DND-41 (cell line): ENCODE measurements at places on chromosomes 7 and 10.

GRCh38 chr7:128091106-128091505 is 59.9 kb upstream of the LRRC4 start:
- DNase-seq: no peak

DNA sequence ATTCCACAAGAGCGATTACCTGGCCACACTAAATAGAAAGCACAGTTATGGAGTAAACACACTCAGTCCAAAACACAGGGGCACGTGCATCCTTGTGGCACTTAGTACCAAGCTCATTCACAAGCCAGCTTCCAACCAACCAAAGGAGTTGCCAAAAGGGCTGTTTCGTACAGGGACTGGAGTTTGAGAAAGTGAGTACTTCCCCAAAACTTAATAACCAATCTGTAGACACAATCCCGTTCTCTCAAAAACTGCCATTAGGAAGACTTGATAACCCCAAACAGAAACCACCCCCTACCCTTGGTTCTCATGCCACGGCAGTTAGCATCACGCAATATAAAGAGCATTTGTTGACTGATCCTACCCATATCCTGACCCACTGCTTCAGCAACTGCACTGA is 166.2 kb upstream of the ASAH2 start:
- DNase-seq: no peak

GRCh38 chr10:72173619-72174296 is 42.1 kb upstream of the ANAPC16 start:
- no peak for DNase-seq

DNA sequence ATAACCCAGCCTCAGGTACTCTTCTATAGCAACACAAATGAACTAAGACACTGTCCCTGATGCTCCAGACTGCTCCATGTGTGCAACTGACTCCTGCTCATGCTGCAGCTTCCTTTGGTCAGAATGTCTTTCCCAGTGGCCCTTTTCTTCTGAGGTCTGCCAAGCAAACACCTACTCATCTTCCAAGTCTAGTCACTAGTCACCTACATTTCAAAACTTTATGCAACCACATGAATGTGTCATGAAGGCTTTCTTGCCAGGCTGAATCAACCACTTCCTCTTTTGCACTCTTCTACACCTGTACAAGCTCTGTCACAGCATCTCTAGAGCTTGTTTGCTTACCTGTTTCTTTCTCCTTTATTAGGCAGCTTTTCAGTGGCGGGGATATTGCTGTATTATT is 75.8 kb downstream of the LSMEM1 start:
- DNase-seq: no peak

DNA sequence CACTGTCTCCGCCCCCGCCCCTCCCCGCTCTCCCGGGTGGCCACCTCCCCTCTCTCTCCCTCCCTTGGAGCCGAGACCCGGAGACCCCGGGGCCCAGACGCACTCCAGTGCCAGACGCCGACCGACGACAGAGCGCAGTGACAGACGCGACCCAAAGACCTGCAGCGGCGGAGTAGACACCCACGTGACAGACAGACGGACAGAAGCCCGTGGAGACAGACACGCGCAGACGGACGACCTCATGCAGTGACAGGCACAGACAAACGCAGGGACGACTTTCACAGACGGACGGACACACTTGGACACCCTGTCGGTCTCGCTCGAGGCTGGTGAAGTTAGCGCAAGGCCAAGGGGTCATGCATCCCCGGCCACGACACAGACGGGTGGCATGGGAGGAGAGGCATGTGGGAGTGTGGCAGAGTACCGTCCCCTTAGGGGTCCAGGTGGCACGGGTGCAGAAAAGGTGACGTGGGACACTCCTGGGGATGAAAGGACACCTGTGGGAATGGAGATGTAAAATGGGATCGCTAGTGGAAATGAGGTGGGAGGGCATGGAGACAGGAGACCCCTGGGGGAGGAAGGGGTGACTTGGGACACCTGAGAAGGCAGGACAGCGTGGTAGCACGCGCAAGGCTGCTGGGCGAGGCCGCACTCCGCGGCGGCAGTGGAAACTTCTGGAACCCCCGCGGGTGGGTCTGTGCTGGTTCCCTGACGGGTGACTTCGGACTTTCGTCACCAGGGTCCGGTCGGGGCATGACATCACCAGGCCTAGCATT is 456 bp upstream of the ACHE start:
- DNase-seq: no peak

DNA sequence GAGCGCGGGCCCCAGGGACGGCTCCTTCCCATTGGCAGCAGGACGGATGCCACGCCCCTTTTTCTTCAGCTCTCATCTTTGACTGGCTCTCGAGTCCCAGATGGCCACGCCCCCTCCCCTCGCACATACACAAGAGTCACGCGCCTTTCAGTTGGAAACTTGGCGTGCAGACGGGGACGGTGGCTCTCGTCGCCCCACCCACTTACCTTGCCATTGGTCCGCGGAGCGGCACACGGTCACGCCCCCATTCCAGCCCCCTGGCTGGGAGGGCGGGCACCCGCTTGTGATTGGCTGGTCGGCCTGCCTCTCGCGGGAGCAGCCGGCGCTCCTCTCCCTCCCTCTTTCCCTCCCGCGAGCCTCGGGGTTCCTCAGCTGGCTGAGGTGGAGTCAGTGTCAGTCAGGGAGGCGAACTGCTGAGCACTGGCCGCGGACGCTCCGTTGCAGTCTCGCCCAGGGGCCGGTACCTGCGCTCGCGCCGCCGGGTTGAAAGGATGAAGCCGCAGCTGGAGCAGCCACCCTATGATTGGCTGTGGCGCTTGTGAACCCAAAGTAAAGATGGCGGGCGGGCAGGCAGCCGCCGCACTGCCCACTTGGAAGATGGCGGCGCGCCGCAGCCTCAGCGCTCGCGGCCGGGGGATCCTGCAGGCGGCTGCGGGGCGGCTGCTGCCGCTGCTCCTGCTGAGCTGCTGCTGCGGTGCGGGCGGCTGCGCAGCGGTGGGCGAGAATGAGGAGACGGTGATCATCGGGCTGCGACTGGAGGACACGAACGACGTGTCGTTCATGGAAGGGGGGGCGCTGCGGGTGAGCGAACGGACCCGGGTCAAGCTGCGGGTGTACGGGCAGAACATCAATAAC is at the start of gene CNNM2:
TSS of gene CNNM2 (plus strand) at position 333 of the 855 bp plus-strand sequence. CDS start at position 520, 187 bp downstream.
- peak; percentile 100 for DNase-seq

- no peak for DNase-seq
Observed at GRCh38 chr10:16570731-16571130, 49.1 kb upstream of the C1QL3 start.

DNA sequence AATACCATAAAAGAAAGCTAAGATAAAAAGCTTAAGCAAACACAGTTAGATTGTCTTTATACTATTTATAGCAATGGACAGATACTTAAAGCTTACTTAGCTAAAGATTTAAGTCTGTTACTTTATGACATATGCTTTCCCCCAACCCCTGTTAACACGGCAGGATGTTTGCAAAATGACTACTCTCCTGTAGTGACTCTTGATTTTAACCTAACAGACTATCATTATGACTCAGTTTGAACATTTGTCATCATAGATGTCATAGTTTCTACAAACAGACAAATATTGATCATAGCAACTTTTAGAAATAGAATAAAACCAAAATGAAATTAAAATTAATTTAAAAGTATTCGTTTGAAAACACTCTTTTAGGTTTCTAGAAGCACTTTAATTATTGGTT is 7.8 kb upstream of the COMMD3 start:
- DNase-seq: no peak

DNA sequence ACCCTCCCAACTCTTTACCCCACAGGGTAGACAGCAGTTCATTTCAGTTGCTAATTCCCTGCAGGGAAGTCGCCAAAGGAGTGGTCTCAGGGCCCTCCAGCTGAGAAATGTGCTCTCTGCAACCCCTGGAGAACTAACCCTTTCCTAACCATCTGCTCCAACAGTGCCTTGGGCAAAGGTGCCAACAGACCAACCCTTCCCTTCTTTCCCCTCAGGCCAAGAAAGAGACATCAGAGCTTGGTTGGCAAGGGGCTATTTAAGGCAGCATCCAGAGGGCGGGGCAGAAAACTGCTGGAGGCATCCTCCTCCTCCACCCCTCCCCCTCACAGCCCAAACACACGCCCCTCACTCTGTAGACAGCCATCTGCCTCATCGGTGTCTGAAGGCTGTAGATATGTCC is 1.7 kb downstream of the SORBS1 start:
- no peak for DNase-seq

DNA sequence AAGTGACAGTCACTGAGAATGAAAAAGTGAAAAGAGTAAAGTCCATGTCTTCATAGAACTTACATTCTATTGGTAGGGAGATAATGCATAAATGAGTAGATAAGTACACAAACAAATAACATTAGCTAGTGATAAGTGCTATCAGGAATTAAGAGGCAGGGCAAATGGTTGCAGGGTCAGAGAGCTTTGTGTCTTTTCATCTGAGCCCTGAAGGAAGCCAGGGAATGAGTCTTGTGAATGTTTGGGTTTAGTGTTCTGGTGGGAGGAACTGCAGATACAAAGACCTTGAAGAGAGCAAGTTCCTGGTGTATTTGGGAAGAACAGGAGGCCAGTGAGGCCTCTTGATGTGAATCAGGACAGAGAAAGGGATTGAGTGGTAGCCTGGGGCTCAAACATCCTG is 183.8 kb downstream of the CTTNBP2 start:
- DNase-seq: no peak

GRCh38 chr10:123649676-123650075 is 16.5 kb upstream of the GPR26 start:
- no peak for DNase-seq

DNA sequence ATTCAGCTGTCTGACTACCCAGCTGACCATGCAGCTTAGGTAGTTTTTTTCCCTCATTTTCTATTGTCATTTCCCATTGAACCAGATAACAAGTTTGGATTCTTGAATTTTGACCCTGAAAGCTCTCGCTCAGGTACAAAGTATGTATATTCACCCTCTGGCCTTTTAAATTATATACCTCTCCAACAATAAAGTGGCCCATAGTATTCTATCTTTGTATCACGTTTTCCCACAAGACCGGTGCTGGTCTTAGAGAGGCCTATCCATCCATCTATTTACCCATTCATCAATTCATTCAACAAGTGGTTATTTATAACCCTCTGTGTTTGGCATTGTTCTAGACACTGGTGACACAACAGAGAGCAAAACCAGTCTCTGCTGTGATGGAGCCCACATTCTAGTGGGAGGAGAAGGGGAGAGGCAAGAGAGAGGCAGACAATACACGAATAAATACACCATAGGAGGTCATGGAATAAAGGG is 35.2 kb upstream of the NPSR1 start:
- no peak for DNase-seq

DNA sequence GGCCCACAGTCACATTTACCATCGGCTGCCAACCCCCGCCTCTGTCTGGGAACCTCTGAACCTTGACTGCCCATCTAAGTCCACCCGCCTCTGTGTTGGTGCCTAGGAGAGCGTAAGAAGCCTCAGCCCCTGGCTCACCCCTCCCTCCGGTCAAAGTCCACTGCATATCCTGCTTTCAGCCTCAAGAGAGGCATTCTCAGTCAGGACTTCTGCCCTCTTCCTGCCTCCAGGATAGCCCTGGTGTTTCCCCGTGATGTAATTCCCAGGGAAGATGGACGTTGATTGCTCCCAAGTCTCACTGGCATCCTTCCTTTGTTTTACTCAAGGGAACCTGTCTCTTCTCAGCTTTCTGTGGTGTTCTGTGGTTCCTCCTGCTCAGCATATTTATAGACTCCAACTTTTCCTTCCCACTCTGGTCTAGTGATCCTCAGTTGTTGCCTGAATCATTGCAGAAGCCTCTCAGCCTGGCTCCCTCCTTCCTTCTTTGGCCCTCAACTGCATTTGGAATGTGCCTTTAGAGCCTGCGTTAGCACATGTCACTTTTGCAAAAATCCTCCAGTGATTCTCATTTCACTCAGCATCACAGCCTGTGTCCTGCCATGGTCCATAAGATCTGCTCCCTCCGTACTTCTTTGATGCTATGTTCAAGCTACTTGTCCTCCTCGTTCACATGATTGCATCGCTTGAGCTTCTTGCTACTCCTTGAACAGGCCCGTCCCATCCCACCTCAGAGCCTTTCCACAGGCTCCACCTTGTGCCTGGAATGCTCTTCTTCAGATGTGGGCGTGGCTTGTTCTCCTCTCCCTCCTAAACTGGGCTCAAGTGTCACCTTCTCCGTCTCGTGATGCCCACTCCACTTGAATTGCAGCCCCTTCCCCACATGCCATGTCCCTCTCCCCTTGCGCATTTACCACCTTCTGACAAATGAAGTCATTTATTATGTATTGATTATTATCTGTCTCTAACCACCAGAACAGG is 124.2 kb downstream of the PLPP4 start:
- DNase-seq: no peak

DNA sequence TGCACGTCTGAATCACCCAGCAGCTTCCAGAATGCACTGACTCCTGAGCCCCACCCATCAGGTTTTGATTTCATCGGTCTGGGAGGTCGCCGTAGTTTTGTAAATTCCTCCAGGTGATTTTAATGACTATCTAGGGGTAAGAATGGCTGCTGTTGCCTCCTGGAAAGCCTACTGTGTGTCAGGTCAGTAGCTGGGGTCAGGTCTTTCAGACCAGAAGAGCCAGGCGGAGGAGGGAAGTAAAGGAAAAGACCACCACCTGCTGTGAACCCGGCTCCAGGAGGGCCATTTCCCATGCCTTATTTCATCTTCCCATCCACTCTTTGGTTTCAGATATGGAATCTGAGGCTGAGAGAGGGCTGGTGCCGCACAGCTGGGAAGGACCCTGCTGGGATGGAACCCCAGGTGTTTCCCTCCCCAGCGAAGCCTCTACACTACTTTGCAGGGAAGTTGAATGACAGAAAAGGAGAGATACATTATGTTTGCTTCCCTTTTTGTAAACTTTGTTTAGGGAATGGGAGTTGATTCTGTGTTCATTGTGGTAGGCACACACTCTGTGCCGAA is 19.8 kb downstream of the ADAMTS14 start:
- no peak for DNase-seq

DNA sequence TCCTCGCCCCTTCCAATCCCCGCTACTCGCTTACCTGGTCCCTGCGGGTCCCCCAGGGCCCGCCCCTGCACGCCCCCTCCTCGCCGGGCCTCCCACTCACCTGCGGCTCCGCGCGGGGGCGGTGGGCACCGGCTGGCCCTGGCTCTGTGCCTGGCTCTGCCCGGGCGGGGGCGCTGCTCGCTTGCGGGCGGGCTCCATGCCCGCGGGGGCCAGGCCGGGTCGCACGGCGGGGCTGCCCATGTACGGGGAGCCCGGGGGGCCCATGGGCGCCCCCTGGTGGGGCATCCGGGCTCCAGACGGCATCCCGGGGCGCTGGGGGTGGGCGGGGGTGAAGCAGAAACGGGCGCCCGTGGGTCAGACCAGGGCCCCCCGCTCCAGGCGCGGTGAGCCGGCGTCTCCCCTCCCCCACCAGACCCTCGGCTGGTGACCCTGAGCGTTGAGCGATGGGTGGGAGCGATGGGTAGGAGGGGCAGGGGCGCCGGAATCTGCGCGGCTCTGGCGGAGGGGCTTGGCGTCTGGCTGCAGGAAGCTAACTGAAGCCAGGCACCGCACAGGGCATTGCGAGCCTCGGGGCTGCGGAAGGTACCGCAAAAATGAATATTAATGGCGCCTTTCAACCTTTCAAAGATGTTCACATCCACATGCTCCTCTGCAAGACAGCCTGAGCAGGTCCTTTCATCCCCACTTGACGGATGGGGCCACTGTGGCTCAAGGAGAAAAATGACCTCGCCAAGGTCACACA is 3.0 kb downstream of the SMARCD3 start:
- DNase-seq: peak; percentile 57

- DNase-seq: no peak
Observed at GRCh38 chr7:33742521-33742920, 162.8 kb upstream of the BMPER start.
